Esophagus muscularis mucosa (tissue), 4 donors: ENCODE measurements at places on chromosomes 13 and 19. TPM values are rescaled to one million over a fixed set of nuclear protein-coding genes. Genes with fewer than 3 reads are reported as not detected.

- no peak for DNase-seq
Measured at GRCh38 chr19:3366753-3367627, 607 bp downstream of the NFIC start.

DNA sequence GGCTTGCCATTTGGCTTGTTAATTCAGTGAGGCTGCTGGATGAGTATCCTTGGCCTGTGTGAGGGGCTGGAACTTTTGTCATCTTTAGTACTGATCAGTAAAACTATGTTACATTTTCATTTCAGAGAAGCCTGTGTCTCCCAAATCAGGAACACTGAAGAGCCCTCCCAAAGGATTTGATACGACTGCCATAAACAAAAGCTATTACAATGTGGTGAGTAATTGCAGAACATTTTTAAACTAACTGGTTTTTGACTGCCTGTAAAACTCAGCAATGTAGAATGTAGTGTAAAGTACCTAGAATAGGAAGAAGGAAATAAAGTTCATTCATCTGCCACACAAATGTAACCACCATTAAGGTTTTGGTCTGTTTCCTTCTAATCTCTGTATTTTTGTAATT is 87.4 kb upstream of the TEX29 start:
- DNase-seq = no peak

DNA sequence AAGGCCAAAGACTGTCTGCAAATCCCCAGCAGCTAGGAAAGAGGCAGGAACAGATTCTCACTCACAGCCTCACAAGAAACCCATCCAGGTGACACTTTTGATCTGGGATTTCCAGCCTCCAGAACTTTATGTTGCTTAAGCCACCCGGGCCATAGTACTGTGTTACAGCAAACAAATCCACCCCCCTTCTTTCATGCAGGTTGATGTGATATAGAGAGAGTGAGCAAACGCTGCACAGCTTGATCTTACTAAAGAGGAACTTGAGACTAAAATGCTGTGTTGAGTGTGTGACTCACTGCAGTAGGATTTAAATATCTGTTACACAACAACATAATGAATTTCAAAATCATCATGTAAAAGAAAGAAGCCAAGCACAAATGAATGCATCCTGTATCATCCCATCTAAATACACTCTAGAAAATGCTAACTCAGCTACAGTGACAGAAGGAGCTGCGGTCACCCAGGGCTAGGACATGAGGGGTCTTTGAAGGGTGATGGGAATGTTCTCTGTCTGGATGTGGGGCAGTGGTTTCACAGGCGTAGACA is 32.2 kb downstream of the RCBTB2 start:
- no peak for DNase-seq

GRCh38 chr13:75633285-75633684 is 2.8 kb upstream of the LMO7 start:
- no peak for DNase-seq

- DNase-seq = no peak
Measured at GRCh38 chr19:11452620-11453310, 17.3 kb downstream of the PRKCSH start.

C19orf38 gene
- 3.6 TPM for total RNA-seq

SH2D3A gene
- total RNA-seq = 0.33 TPM

DNA sequence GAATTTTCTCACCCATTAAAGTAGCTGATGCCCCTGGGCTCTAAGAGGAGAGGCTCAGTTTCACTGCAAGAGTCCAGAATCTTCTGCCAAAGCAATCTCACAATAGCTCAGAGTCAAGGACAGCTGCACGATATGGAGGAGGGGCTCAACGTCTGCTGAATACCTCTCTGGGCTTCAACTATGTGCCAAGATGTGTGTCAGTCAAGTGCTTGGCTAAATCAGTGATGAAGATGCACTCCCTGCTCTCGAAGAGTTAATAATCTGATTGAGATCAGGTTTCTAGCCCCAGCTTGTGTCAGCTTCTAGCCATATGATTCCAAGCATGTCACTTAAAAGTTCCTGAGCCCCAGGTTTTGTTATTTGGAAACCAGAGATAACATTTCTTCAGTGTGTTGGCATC is 46.8 kb downstream of the KLF12 start:
- DNase-seq = no peak

GRCh38 chr13:113471844-113472243 is 18.6 kb upstream of the ADPRHL1 start:
- DNase-seq = peak; percentile 57

GRCh38 chr19:46180701-46181387 is 32.8 kb downstream of the IGFL2 start:
- DNase-seq = no peak

DNA sequence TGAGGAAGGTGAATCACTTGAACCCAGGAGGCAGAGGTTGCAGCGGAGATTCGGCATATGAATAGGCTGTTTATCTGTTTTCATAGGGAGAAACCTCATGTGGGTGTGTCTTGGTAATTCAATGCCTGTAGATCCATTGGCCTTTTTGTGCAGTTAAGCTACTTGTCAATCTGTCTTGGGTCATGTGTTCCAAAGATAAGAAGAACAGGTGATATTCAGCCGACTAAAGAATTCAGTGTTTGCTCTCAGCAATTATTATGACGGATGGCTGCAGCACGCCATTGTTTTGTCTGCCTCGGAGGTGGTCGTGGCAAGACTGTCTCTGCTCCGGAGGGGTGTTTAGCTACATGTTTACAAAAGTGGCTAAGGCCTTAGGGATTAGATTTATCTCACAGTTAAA is 573.0 kb upstream of the PCDH9 start:
- no peak for DNase-seq

GFY gene
- total RNA-seq = not detected

DNA sequence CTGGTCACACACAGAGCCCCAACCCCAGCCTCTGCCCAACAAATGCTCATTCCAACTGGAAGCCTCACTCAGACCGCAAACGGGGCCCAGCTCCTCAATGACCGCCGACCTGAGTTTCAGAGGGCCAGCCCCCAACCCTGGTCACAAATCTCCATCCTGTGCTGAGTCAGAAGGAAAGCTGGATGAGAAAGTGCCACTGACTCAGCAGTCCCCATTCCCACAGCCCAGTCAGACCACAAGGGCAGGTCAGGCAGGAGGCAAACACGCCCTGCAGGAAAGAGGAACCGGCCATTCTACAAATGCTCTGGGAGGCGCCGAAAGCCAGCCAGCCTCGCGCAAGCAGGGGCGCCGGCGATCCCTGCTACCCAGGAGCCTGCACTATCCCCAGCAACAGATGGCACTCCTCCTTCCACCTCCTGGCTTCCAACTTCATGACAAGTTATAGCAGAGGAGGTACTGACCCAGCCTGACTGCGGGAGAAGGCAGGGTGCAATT is 14.1 kb upstream of the PRKD2 start:
- no peak for DNase-seq

CLC gene
- total RNA-seq = not detected

GRCh38 chr19:20233105-20233504 is 66.1 kb downstream of the ZNF486 start:
- no peak for DNase-seq

DNA sequence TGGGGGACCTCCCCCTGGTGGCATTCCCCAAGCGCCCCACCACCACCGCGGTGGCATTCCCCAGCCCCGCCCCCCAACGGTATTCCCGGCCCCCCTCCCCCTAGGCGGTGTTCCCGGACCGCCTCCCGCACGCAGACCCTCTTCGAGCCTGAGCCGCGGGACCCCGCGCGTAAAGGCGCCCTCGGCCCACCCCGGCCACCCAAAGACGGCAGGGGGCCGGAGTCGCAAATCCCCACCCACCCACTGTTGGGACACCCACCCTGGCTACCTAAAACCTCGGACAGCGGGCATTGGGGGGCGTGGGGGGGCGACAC is 22.4 kb downstream of the OLFM2 start:
- no peak for DNase-seq

PEAK3 gene
- 0.78 TPM for total RNA-seq

CNFN gene
- total RNA-seq = 0.92 TPM
